Naive B cell (primary cell): ENCODE measurements at places on chromosomes 1 and 21.

GRCh38 chr1:163295949-163296348 is 25.8 kb upstream of the NUF2 start:
- no peak for DNase-seq

DNA sequence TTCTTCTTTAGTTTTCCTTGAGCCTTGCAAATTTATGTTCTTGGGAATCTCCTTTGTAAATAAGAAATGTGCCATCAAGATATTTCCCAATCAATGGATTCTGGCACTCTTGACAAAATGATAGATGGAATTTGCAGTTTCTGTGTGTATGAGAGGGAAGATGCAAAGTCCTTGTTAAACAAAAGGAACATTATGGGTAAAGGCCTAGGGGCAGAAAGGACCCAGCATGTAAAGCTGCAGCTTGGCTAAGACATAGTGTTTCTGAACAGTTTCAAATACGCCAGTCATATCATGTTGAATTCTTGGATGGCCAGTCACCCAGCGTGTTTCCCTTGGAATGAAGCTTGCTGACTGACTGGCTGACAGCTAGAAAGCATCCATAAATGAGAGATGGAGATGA is 210.8 kb downstream of the NFIA start:
- DNase-seq: no peak

DNA sequence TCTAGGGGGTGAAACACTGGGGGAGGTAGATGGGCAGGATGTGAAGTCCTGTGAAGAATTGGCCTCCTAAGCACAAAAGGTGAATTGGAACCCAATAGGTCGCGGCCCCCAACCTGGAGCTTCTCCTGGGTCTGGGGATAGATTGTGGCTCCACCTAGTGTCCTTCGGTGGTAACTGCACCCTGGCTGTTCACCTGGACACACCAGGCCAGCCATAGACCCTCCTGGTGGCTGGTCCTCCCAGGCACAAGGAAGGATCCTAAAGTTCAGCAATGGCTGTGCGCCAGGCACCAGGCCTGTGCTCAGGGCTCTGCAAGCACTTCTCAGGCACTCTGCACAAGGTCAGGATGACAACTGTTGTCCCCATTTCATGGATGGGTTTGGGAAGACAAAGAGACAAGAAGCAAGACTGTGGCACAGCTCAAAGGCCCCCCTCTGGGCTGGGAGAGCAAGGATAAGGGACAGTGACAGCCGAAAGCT is 13.5 kb downstream of the ESPN start:
- DNase-seq: peak; percentile 61

- DNase-seq: no peak
Measured at GRCh38 chr1:226487921-226488320, 60.6 kb upstream of the STUM start.

- DNase-seq: no peak
Measured at GRCh38 chr1:12201352-12202189, 28.3 kb upstream of the VPS13D start.

- no peak for DNase-seq
Measured at GRCh38 chr1:17735793-17736192, 19.3 kb upstream of the ACTL8 start.

DNA sequence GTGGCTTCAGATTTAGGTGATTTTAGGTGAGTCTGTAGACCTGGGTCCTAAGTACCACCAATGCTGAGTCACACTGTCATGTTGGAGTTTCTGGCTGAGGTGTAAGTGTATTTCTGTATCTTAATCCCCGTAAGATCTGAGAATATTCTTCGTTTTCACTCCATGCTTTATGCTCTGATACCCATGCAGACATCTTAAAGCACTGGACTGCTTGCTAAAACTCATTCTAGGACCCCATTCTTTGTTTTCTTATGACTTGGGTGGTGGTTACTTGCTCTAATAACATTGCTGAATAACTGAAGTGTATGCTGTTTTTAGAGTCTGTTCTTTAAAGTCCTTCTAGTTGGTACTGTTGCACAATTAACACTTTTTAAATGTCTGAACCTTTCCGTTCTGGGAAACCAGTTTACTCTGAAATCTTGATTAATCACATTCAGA is 36.6 kb downstream of the CDC42 start:
- DNase-seq: no peak

GRCh38 chr21:31176080-31176551 is 137.8 kb upstream of the KRTAP19-8 start:
- DNase-seq: no peak

GRCh38 chr1:151909167-151910149 is at the start of gene THEM4:
THEM4 (minus strand) TSS chr1:151909511; CDS start chr1:151909458, 53 bp downstream.
- DNase-seq: peak; percentile 71

DNA sequence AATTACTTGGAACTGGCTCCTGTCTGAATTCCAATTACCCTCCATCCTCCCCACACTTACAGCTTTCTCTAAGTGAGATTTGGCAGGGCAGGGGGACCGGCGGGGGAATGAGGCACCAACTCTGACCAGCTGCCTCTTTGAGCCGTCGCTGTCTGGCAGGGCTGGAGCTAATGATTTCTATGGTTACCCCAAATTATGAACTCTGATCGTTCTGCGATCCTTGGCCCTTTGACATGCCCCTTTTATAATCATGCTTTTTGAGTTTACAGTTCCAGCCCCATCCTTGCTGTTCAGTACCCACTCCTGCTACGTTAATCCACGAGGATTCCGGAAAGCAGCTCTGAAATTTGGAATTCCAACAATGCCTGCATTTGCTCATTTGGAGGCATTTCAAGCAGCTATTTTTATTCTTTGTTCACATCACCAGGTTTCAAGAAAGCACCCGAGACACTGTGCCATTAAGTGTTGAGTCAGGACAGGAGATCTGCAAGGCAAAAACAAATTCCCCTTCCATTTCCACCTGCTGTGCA is 54.6 kb upstream of the LBR start:
- no peak for DNase-seq

DNA sequence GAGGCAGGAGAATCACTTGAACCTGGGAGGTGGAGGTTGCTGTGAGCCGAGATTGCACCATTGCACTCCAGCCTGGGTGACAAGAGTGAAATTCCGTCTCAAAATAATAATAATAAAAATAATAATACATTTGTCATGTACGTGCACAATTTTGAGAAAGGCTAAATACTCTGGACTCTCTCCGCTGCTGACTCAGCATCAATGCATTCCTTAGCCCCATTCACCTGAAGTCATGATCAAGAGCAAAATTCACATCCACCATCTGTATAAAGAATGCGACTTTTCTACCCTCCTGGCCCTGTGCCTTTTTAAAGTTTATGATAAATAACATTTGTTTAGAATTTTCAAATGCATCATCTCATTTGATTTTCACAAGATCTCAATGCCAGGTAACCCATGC is 35.5 kb upstream of the MAP1LC3C start:
- no peak for DNase-seq

DNA sequence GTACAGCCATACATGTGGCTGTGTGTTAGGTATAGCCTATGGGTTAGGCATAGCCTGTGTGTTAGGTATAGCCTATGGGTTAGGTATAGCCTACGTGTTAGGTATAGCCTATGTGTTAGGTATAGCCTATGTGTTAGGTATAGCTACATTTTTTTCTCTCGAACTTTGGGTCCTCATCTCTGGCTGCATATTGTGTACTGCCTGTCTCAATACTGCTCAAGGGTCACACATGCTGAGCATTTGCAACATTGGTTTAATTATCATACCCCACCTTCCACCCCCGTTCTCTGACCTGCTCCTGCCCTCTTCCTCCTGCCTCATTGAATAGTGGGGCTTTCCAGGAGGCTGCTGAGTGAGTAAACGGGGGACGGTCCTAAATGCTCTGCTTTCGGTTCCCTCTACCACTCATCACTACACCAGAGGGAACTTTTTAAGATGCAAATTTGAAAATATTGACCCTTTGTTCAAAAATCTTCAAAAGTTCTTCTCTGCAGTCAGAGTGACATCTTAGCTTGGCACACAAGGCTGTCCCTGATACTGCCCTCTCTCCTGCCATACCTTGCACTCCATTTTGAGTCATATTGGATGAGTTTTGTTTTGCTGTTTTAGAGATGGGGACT is 17.8 kb downstream of the OR2B11 start:
- peak; percentile 78 for DNase-seq

DNA sequence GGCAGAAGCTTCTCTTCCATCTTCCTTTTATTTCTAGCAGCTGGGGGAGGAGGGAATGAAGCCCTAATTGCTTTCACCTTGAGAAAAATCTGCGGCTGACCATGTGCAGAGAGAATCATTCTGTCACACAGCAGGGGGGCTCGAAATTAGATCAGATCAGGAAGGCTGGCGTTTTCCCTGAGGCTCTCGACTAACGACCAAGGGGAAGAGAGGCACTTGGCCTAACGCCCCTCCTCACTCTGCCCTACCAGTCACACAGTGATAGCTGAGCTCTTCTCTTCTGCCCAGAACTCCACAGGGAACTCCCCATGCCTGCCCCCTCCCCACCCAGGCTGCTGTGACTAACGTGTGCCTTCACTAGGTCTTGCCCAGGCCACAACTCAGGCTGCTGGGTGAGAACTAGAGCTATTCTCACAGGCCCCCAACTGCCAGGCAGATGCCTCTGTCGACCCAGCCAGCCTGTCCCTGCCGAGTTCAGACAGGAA is 26.5 kb upstream of the KHDRBS1 start:
- DNase-seq: no peak

GRCh38 chr1:90823686-90824085 is 106.6 kb upstream of the BARHL2 start:
- DNase-seq: no peak

DNA sequence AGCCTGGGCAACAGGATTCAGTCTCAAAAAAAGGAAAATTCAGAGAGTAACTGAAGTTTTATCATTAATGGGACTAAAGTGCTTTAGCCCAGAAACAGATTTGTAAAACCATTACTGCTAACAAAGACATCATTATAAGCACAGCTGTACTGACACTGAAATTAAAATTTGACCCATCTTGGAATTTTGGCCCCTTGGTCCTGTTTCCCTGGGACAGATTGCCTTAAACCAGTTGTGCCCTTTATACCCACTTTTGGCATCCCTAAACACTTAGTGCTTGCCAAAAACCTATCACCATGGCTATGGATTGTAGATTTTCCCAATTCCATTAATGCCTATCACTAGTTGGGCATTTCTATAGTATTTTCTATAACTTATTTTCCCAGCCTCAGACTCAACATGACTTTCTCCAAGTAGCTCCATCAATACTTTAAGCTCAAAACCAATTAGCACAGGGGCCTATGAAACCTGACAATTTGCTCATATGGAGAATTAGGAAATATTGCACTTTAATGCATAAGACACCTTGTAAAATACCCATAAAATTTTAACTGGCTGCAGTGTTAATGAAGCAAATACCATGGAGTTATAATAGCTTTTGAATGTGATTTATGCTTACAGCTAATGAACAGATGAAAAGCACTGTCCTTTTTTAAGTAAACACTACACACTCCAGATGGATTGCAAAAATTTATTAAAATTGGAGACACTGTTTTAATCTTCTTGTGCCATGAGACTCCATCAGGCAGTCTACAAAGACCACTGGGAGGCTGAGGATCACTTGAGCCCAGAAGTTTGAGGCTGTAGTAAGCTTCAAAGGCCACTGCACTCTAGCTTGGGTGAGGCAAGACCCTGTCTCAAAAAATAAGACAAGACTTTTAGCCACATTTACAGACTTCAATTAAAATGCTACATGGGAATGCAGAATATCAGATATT is 4.3 kb downstream of the GAS5 start:
- no peak for DNase-seq

DNA sequence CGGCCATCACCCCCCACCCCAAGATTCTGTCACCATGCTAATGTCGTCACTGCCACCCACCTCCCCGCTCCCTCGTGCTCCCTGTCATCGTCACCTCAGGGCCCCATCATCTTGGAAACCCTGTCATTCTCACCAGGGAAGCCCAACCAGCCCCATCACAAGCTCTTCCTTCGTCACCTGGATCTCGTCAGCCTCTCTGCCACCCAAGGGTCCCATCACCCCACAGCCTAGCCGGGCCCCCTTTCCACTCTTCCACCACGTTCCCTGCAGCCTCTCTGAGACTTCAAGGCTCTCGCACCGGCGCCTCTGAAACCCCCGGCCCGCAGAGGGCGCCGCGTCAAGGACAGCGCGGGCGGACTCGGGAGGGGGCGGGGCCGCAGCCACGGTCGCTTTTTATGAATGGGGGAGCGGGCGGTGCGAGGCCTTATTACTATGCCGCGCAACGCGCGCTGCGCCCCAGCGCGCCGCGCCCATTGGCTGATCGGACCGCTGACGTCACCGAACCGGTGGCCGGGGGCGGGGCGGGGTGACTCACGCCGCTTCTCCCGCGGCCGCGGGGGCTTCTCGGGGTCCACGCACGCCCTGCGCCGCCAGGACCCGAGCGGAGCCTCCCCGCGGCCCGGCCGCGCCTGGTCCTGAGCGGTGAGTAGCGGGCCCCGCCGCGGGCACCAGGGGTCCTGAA is at the start of gene GPR3:
GPR3 (plus strand) TSS at position 527 of the 682 bp plus-strand sequence. CDS start 1,177 bp downstream, outside the sequence.
- peak; percentile 89 for DNase-seq

DNA sequence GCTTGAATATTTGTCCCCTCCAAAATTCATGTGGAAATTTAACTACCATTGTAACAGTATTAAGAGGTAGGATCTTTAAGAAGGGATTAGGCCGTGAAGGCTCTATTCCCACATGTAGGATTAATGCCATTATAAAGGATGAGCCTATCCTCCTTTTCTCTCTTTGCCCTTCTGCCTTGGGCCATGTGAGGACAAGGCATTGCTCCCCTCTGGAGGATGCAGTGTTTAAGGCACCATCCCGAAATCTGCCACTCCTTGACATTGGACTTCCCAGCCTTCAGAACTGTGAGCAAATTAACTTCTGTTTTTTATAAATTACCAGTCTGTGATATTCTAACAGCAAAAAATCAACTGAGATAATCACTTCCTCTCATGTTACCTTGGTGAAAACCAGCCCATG is 124.4 kb downstream of the TOMM20 start:
- no peak for DNase-seq

GRCh38 chr1:147099192-147099591 is 73.1 kb downstream of the PRKAB2 start:
- no peak for DNase-seq

DNA sequence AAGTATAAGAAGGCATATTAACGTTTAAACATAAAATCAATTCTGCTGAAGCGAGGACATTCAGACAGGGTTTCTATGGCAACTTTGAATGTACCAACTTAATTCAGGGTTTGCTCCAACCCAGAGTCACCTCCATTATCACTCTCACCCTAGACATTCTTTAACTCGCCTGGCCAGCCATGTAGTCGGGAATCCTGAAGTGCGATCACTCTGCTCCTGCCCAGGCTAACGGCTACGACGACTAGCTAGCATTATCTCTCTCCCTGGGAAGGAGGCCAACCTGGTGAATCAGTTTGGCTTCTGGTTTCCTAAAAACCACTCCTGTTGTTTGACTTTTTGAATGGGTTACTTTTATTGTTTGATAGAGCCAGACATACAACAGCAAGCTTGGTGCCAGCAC is 38.9 kb upstream of the ZBTB18 start:
- no peak for DNase-seq

DNA sequence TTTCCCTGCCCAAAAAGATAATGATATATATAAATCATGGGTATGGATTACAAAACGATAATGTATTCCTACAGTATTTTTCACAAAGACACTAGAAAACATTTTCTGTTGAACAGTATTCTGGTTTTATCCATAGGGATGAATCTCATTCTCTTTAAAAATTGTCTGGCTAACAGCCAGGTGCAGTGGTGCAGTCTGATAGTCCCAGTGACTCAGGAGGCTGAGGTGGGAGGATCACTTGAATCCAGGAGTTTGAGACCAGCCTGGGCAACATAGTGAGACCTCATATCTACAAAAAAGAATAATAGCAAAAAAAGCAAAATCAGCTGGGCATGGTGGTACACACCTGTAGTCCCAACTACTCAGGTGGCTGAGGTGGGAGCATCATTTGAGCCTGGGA is 23.3 kb downstream of the PIP5K1A start:
- no peak for DNase-seq
